ENCODE measurements at places on chromosomes 7 and 10.
A peak's percentile ranks its signal among the peaks of the same experiment; 100 is the strongest.

DNA sequence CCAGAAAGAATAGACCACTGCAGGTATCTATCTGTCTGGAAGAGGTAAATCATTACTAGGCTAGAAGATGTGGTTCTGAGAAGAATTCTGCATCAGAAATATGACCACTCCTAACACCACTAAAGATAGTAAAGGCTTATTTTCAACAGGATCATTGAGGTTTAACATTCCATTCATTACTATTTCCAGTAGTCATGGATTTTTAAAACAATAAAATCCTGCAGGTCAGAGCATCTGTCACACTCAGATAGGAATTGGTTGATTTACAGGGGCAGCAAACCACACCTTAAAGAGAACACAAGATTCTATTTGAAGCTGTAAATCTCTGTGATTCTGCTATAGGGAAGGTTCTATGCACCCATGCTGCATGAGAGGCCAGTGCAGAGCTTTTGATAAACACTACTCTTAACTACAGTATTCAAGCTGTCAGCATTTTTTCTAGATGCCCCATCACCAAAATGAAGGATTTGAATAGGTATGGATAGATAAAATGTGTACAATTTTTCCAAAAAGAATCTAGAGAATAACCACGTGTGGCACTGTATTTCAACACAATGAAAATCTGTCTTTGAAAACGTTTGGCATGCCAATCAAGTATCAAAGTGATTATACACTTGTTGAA lies 14.6 kb downstream of the LRRC17 start:
- DNase-seq, result no peak

DNA sequence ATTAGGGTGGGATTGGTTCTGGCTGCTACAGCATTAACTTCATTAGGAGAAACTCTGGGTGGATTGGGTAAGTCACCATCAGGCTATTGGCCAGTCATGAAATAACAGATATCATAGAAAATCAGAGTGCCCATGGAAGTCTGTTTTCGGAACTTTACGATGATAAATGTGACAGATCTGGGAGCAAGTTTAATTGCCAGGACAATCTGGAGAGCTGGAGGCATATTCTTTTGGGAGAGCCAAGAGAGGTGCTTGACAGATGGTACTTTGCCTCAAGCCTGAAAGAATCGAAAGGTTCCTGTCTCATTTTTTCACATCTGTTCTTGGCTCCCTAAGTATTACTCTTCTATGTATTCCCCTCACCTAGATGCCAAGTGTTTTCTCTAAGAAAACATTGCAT lies 369.9 kb downstream of the CNTNAP2 start:
- DNase-seq, result no peak

DNA sequence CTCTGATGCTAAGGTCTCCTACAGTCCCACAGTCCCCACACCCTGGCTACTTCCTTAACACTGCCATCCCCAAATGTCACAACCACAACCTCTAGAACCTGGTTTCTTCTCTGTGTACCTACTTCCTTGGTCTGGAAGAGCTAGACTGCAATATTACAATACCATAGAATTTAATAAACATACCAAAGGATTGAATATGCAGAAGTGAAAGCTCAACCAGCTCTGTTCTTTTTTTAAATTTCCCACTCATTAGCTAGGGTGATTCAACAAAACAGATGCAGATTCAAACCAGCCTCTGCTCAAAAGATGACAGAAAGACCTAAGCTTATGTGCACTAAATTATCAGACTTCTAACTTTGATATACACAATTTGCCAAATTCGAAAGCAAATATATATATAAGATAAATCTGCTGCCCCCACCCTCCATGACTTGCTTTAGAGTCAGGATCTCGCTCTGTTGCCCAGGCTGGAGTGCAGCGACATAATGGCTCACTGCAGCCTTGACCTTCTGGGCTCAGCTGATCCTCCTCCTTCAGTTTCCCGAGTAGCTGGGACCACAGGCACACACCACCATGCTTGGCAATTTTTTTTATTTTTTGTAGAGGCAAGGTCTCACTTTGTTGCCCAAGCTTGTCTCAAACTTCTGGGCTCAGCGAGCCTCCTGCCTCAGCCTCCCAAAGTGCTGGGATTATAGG lies 212.6 kb downstream of the CHCHD3 start:
- no peak for DNase-seq

GRCh38 chr7:30420662-30421061 lies 57.9 kb downstream of the NOD1 start:
- DNase-seq, result no peak

GRCh38 chr7:136496551-136496950 lies 371.9 kb upstream of the CHRM2 start:
- no peak for DNase-seq

DNA sequence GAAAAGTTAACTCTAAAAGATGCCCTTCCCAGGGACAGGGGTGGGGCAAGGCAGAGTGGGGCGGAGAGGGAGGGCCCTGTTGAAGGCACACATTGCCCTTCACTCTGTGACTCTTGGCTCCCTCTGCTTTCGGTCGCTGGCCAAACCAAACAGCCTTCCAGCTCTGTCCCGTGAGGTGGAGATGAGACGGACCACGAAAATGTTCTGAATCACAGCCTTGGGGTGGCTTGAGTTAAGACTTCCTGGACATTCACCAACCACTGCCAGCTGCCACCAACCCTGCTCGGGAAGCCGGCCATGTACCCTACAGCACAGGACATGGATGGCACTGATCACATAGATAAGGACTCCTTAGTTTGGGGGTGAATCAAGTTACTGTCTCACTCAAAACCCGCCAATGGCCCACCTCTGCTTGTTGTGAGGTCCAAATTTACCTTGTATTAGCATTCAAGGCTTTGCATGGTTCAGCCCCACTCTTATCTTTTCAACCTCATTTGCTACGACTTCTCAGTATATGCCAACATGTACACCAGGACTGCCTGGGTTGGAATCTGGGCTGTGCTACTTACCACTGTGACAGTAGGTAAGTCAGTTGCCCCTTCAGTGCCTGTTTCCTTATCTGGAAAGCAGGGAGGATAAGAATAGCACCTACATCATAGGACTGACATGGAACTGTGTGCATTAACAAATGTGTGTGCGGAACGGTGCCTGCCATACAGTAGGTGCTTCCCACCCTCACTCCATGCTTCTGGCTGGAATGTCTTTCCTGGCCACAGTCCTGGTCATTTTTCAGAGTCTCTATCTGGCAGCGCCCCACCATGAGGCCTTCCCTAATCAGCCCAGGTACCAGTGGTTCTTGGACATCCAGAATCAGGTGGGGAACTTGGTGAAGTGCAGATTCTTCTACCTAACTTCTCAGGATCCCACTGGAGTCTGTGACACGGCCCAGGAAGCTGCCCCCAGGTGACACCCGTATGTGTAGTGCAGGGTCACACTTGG lies 28.0 kb downstream of the ITPRIP start:
- no peak for DNase-seq

DNA sequence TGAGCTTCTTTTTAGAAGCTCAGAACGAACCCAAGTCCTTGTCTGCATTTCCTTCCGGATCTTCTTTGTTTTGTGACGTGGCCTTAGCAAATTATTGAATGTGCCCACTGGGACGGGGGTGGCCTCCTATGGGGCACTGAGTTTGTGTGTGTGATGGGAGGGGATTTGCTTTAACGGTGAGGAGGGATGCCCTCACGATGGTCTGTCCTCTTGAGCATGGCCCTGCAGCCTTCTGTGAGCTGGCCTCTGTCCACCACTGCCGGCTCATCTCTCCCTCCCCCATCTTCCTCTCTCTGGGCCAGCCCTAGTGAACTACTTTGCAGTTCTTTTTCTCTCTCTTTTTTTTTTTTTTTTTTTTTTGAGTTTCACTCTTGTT lies 62.9 kb upstream of the MKRN1 start:
- no peak for DNase-seq

- no peak for DNase-seq
Observed at GRCh38 chr7:156929789-156930539, 19.5 kb upstream of the NOM1 start.

DNA sequence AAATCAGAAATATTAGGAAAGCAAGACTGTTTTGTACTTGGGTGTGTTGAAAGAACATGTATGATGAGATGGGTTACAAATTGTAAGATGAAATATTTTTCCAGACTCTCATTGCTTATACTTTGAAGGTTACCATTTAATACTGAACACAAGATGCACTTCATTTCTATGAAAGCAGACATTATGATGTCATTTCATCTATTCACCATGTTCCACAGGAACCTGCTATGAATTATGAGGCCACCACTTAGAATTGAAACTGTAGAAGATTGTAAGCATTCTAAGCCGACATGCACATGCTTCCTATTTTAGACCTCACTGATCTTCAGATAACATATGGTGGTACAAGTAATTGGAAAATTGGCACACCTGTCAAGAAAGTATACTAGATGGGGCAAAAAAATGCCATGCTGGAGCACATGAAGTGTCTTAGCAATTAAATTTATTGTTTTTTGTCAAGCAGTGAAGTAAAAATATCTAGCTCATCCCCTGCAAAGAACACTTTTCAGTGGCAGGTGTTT lies 195.0 kb downstream of the PHF14 start:
- DNase-seq, result no peak

DNA sequence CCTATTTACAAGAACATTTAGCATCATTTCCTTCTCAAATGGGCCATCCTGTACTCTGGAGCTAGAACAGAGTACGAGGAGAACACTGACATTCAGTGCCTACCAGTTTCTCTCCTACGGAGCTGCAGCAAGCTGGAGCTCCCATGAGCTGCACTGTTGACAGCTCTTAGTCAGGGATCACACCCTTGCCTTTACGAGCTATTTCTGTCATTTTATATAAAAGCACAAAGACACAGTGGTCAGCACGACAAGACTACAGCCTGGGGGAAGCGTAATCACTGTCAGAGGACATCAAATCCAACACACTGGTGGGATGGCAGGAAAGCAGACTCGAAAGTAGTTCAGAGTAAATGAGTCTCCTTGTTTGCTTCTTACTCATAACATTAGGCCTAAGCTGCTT lies 2.7 kb downstream of the CDCA7L start:
- DNase-seq, result no peak

GRCh38 chr7:1197997-1198625 lies 34.6 kb upstream of the UNCX start:
- DNase-seq, result no peak

DNA sequence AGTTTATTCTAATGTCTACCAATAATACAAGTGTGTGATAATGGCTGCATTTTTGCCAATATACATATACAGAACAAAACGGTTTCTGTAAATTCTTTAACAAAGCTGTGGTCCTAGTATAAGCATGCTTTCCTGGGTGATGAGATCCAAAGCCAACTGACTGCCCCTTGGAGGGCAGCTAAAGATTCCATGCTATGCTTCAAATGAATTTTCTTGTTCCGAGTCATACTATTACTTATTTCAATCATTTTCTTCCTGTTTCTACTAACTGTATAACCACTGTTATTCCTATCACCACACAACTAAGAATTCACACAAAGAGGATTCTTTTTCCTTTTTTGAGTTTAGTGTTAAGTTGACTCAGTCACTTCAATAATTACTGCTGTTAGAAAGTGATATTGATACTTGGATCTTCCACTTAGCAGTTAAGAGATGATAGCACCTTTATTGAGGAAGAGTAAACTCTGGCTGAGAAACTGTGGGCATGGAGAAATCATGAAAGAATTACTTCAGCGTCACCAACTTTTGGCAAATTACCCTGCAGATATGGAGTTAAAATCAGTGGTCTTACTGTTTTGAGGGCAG lies 197.5 kb downstream of the ARL4A start:
- DNase-seq, result no peak

- DNase-seq, result peak; percentile 80
Observed at GRCh38 chr10:44300666-44301649, 83.9 kb downstream of the CXCL12 start.

DNA sequence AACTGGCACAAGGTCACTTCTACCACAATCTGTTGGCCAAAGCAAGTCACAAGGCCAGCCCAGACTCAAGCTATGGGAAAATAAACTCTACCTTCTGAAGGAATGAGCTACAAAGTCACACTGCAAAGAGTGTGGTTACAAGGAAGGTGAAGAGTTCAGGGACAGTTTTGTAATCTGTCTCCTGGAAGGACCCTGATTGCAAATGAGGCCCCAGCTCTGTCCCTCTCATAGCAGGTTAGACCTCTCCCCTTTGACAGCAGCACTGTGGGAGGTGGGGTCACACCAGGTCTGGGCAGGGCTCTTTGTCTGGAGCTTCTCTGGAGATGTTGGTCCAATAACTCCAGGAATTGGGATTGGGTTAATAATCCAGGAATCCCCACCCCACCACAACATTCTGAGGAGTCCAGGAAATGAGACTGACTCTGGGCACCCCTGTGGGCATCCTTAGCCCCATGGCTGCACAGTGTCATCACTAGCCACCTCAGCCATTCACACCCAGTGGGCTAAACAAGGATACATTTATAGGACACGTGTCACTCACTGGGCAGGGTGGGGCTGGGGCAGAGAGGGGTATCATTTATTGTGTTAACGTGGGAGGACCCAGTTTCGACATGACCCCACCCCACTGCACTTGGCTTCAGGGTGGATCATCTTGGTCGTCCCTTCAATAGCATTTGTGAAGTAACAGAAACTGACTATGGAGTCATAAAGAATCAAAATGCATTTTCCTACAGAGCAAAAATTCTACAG lies 23.7 kb upstream of the C10orf105 start:
- DNase-seq, result no peak

GRCh38 chr10:81961451-81962184 lies 86.6 kb downstream of the NRG3 start:
- DNase-seq, result no peak

DNA sequence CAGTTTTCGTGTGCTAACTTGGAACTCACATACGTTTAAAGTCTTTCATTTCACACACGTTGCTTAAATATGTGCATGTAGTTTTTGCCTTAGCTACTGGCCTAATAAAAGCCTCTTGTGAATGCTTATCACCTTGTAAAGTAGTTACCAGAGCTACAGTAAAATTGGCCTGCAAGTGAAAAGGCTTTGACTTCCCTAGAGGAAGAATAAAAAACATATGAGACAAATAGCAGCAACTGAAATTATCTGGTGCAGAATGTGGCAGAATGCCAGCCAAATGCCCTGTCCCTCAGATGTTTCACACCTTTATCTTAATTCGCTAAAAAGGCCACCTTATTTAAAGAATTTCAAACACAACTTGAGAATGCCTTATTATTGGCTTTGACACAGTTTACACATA lies 28.1 kb upstream of the RPA3 start:
- DNase-seq, result no peak

DNA sequence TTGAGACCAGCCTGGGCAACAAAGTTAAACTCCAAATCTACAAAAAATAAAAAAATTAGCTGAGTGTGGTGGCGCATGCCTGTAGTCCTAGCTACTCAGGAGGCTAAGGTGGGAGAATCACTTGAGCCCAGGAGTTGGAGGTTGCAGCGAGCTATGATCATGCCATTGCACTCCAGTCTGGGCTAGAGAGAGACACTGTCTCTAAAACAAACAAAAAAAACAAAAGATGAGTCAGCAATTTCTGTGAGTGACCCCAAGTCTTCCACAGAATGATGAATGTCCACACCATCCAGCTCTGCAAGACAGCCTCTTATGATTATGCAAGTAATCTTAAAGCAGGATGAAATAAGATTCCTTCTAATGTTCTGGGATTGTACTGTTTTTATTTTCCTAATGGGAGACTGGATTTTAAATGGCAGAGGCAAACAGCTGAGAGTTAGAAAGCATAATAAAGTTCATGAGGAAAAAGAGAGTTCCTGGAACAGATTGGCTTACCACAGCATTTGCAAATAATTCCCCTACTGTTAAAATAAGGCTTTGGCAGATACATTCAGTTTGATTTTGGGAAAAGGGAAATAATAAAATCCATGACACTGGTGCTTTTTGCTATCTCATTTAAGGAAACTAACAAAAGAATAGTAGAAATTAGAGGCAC lies 18.9 kb upstream of the PRKAR2B start:
- no peak for DNase-seq
